Small intestine (tissue), 16 donors: ENCODE measurements at places on chromosomes 6 and 20. TPM values are rescaled to one million over a fixed set of nuclear protein-coding genes. Genes with fewer than 3 reads are reported as not detected.

DNA sequence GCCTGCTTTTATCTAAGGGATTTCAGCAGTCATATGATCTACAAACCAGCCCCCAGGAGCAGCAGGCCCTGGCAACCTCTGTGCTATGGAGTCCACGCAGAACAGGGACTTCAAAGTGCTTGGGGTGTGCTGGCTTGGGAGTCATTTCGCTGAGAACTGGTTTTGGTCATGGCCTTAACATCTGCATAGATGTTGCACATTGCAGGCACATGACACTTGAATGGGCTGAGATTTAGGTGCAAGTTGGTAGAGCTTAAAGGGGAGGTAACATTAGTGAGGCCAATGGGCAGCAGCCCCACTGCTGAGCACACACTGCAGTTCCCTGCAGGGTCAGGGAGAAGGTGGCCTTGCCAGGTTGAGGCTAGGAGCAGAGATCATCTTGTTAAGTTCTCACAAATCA is 43.6 kb downstream of the RREB1 start:
- DNase-seq = no peak

DNA sequence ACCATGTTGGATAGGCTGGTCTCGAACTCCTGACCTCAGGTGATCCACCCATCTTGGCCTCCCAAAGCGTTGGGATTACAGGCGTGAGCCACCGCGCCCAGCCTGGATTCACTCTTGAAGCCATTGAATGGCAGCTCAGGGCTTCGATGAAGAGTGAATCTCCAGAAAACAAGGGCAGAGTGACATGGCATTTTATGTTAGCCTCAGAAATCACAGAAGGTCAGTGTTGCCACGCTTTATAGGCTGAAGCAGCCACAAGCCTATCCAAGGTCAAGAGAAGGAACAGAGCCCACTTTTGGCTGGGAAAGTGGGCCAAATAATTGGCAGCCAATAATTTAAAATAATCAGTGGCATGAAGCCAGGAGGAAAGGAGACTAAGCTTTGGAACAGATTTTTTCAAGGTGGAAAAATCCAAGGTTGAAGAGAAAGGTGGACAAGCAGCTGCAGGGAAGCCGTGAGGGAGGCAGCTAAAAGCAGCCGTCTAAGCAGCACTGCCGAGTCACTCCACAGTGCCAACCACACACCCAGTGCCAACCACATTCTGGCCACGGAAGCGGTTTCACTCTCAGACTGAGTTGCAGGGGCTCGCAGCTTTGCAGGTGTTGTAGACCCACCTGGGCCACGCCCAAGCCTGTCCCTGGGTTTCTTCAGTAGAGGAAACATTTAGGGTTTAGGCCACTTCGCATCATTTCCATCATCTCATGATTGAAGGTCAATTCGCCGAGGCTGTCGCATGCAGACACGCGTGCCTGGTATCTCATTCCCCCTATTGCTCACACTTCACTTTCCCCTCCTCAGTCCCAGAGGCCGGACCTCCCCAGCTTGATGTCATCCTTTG is 17.4 kb upstream of the AVP start:
- DNase-seq = no peak

GRCh38 chr6:12947967-12948366 is 231.4 kb downstream of the PHACTR1 start:
- DNase-seq = no peak

PCSK2 gene
- polyA plus RNA-seq = 1.1 TPM
